ENCODE measurements at places on chromosomes 3 and 15.

DNA sequence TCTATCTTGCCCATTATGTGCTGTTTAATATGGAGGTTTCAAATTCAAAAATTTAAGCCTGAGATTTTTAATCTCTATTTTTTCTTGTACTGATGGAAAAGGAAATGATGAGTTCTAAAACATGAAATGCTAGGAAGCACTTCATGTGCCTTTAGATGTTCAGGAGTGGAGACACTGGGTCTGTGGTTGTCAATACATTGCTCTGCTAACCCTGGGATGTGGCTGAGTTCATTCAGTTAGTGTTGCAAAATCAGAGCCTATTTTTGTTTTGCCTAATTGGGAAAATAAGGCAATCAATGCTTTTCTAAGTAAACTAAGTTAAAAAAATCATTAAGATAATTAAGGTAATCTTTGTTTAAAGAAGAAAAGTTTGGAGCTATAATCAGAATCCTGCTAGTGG, 83.1 kb downstream of the DIPK2A start:
- no peak for DNase-seq

DNA sequence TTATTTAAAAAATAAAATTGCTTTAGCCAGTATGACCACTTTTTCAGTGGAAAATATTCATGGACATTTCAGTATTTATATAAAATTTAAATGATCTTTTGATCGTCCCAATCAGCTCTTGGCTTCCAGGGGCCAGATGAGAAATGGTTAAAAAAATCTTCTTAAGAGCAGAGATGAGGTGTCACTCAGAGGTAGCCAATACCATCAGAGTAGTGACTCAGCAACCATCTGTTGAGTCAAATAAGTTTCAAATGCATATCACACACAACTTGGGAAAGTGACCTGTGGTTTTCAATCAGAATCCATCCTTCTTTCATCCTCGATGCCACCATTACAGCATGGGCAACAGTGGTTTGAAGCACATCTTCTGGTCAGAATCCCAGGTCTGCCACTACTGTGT, 958.8 kb upstream of the NR2F2 start:
- DNase-seq = no peak

DNA sequence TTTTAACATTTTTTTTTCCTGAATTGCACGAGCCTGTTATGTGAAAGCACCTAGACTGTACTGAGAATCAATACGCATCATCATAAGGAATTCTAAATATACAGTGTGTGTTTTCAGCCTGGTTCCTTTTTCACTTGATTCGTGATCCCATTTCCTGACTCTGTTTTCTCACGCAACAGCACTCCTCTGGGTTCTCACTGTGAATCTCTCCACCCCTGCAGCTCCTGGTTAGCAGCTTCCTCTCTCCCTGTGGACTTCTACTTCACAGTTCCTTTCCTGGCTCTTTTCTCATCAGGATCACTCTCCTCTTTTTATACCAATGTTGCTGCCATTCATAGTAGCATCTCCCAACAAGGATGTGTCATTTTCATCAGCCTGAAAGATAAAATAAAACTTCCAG, 297.2 kb downstream of the CADM2 start:
- DNase-seq = no peak

GRCh38 chr15:79060175-79060574, 30.4 kb downstream of the RASGRF1 start:
- no peak for DNase-seq

DNA sequence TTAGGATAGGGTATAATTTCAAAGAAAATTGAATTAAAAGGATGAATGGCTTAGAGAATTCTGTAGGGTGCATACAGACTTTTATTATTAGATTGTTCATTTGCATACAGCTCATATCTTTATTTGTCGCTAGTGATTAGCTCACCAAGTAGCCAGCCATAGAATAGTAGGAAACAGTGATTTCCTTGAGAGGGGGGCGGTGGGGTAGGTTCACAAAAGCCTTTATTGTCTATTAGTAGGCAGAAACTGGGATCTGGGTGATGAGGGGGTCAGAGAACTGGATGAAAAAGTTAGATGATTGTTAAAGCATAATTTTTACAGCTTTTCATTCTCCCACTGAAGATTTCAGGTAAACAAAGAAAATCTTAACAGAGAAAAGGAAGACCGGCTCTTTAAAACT, 77.6 kb upstream of the RAP2B start:
- DNase-seq = no peak

- no peak for DNase-seq
Measured at GRCh38 chr3:156218353-156218744, 98.0 kb downstream of the KCNAB1 start.

DNA sequence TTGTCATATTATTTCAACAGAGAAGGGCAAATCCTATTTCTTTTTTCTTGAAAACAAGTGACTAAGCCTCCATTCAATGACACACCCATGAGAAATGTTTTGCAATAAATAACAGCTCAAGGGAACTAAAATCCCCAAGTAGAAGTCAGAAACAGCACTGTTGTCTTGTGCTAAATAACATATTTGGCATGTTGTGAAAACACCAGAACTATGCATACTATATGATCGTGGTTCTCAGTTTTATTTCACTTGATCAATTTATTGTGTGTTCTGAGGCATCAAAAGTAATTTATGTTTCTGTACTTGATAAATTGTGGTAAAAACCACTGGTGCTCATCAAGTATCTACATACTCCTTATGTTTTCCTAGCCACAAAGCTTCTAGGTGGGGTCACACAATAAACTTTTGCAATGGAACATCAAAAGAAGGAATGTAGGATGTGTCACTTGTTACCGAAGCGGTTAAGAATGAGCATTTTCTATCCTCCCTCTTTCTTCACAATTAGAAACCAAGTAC, 691.7 kb upstream of the CBLB start:
- no peak for DNase-seq

All from nephron progenitor cell (in vitro differentiated cells).